ENCODE measurements at places on chromosomes 4 and X.

GRCh38 chrX:148535639-148536038 is 35.2 kb downstream of the AFF2 start:
- no peak for DNase-seq

- DNase-seq: no peak
These were observed 363.9 kb downstream of the KLHL13 start for GRCh38 chrX:117752745-117753144.

GRCh38 chrX:24956828-24957227 is 58.9 kb downstream of the ARX start:
- DNase-seq: no peak

GRCh38 chrX:78321809-78322208 is 5.6 kb downstream of the CYSLTR1 start:
- DNase-seq: no peak

DNA sequence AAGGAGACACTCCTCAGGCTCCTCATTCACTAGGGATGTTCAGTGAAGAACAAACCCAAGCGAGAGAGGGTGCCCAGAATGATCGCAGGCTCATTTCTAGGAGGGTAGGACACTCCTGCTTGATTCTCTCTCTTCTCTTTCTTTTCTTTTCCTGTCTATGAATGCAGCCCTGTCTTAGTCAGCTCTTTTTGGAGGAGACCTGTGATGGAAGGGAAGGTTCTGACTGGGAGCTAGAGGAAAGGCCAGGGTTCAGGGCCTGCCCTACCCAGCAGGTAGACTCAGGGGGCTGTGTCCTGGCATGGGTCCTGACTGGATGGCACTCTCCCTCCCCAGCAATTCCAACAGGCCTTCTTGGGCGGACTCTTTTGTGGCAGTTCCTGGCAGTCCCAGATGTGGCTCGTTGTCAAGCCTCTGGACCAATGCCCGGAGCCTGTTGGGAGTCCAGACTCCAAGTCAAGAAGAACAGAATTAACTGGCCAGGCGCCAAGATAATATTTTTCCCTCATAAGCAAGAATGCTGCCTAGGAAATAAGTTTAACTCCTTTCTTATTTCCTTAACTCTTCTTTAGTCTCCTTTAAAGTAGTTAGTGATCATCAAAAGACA is 139.4 kb upstream of the SCML1 start:
- peak; percentile 6 for DNase-seq

DNA sequence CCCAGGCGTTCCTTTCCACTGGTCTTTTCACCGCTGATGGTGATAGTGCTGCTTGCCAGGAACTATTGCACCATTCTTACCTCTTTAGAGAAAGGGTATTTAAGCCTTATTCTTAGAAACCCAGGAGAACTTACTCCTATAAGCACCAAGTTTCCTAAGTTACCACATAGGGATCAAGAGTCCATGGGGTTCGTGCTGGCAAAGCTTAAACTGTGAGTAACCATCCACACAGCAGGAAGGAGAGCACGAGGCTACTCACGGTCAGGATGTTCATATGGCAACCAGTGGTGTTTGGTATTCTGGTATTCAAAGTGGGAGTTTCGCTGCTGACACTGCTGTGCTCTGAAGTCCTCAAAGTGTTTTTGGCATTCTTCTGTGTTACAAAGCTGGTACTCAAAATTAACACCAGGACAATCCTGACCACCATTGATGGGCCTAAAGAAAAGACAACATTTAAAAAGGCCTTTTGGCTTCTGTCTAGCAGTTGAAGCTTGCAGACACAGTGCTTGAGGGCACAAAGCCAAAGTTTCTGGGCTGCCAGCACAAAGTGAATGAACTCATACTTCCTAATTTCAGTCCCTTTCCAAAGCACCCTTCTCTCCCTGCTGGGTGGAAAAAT is 256.9 kb downstream of the ADAMTS3 start:
- DNase-seq: no peak

GRCh38 chr4:11397819-11398610 is 30.7 kb downstream of the HS3ST1 start:
- no peak for DNase-seq

DNA sequence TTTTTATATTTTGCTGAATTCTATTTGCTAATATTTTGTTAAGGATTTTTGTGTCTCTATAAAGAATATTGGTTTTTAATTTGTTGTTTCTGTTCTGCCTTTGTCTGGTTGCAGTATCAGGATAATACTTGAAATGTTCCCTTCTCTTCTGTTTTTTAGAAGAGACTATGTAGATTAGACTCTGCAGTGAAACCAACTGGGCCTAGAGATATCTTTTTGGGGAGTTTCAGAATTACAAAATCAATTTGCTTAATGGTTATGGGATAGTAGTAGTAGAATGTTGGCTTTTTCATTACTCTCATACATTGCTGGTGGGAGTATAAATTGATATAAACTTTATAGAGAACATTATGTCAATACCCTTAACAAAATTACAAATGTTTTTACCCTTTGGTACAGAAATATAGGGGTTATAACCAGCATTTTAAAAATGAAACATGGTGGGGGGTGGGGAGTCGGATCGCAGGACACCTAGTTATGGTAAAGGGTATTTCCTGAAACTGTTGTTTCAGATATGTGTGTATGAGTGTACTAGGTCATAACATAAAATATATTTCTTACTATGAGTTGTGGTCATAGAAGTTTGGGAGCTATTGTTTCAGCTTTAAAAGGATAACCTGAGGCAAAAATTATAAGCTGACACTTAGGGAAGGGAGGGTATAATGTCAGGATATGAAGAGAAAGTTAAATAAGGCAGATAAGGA is 29.0 kb downstream of the CLOCK start:
- no peak for DNase-seq

- no peak for DNase-seq
These were observed 833.9 kb upstream of the PRKX start for GRCh38 chrX:4547213-4547836.

DNA sequence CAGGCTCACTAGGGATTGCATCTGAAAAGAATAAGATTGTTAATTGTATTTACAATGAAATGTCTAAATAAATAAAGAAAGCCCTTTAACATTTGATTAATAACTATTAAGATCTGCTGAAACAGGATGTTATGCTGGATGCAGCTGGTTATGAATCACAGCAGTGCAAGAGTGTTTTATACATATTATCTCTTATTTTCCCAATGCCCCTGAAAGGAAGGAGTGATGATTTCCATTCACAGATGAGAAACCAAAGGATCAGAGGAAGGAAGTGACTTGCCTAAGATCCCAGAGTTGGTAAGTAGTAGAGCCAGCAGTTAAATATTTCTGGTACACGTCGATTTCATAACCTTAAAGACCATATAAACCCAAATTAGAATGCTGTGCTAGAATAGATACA is 76.3 kb upstream of the ARHGAP36 start:
- DNase-seq: no peak

- DNase-seq: no peak
These were observed 715.9 kb downstream of the SMARCA1 start for GRCh38 chrX:128807367-128807766.

DNA sequence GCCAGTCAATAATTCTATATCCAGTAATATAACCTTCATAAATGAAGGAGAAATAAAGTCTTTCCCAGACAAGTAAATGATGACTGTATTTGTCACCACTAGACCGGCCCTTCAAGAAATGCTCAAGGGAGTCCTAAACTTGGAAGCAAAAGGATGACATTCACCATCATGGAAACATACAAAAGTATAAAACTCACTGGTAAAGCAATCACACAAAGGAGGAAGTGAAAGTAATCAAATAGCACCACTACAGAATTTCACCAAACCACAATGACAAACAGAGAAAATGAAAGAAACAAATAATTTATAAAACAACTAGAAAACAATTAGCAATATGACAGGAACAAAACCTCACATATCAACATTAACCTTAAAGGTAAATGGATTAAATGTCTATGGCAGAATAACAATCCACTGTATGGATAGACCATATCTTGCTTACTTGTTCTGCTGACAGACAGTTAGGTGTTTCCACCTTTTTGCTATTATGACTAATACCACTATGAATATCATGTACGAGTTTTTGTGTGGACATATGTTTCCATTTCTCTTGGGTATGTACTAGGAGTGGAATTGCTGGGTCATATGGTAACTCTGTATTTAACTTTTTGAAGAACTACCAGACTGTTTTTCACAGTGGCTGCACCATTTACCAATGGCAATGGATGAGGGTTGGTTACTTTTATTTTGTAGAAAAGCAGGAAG is 44.9 kb downstream of the NAT8L start:
- no peak for DNase-seq

- no peak for DNase-seq
These were observed 64.4 kb downstream of the EIF4E start for GRCh38 chr4:98864560-98864959.

DNA sequence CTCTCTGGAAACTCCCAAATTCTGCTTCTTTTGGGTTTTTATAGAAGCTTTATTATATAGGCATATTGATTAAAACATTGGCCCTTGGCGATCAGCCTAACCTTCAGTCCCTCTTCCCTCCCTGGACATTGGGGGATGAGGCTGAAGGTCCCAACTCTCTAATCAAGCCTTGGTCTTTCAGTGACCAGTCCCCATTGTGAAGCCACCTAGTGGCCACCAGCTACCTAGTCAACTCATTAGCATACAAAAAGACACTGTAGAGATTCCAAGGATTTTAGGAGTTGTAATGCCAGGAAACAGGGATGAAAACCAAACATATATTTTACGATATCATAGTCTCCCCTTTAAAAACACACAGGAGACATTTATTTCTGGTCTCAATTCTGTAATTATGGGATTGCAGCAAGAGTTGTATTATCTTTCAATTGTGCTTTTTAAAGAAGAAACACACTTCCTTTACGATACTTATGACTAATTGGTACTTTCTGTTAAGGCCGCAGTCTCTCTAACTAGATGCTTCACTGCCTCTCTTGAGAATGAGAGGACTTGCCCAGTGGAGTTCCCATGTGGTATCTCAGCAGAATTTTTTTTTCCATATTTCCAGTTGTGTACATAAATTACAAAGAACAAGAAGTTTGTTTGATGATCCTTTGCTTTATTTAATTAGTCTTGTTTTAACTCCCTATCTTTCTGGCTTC is 58.2 kb downstream of the WDR17 start:
- DNase-seq: peak; percentile 12

DNA sequence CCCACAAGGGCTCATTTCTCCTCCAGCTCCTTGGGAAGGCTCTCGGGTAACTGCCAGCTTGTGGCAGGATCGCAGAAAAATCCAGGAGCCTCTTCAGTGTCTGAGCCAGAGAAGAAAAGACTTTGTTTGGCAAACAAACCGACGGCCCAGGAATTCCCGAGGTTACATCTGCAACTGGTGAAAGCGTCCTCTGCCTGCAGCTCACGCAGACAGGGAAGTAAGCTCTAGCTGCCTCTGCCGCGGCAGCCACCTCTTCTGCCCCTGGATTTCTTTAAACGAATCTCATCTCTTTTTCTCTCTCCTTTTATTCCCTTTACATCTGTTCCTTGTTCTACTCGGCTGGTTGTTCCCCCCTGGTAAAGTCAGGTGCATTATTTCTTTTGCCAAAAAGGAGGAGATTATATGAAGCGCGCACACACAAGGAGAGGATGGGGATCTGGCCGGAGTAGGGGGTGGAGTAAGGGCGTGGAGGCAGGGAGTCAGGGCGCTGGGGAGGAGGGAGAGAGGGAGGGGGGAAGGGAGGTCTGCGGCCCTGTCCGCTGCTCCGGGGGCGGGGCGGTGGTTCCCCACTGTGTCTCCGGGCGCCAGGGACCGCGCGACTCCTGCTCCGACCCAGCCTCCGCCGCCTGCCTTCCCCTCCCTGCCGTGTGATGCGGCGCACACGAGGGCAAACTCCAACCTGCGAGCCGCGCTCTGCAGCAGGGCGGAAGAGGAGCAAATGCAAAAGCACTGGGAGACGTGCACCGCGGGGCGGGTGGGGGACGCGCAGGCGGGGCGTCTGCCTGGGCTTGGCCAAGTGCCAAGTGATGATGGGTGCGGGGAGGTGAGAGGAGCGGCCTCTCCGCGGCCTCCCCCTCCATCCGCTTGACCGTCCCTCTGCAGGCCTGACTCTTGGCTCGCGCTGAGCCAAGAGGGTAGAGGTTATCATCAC is at the start of gene DCHS2:
TSS of gene DCHS2 (minus strand) at position 459 of the 931 bp plus-strand sequence. CDS start at position 15, 444 bp downstream.
- no peak for DNase-seq

- peak; percentile 14 for DNase-seq
These were observed 15.2 kb downstream of the HSD17B11 start for GRCh38 chr4:87375719-87376291.

GRCh38 chr4:180539284-180539683 is 1703.9 kb upstream of the TENM3 start:
- no peak for DNase-seq

DNA sequence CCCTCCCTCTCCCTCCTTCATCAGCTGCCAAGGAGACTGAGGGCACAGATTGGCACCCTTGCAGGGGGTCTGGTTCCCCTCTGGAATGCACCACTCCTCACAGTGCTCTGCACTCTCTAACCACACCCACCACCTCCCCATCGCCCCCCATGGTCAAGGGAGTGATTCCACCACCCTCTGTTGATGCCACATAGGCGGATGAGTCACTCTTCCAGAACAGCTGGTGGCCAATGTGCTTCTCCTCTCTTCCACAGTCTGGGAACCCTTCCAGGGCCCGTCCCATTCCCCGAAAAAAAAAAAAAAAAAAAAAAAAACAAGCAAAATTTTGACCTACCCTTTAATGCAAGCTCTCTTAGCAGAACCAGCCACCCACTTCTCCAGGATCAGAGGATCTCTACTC is 341.3 kb upstream of the KLF3 start:
- no peak for DNase-seq

GRCh38 chr4:30768277-30768676 is 48.1 kb downstream of the PCDH7 start:
- DNase-seq: no peak

DNA sequence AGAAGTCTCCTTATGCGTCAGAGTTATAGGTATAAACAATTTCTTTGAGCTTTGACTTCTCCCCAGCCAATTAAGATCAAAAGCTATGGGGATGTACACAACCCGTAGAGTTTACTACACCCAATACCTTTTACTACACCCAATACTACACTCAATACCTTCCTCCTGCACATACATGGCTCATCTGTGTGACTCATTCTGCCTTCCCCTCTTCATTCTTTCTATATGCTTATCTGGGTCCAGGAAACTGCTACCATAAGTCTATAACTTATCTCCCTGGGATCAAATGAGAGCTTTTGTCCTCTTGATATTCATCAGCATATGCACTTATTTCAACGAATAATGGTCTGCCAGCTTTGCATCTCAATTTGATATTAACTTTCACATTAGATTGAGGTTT is 28.2 kb downstream of the ANKRD50 start:
- DNase-seq: no peak

All from SHP77 (cell line).